ENCODE measurements at places on chromosomes 13 and 19. TPM values are rescaled to one million over a fixed set of nuclear protein-coding genes. Genes with fewer than 3 reads are reported as not detected.
A peak's percentile ranks its signal among the peaks of the same experiment; 100 is the strongest.

DNA sequence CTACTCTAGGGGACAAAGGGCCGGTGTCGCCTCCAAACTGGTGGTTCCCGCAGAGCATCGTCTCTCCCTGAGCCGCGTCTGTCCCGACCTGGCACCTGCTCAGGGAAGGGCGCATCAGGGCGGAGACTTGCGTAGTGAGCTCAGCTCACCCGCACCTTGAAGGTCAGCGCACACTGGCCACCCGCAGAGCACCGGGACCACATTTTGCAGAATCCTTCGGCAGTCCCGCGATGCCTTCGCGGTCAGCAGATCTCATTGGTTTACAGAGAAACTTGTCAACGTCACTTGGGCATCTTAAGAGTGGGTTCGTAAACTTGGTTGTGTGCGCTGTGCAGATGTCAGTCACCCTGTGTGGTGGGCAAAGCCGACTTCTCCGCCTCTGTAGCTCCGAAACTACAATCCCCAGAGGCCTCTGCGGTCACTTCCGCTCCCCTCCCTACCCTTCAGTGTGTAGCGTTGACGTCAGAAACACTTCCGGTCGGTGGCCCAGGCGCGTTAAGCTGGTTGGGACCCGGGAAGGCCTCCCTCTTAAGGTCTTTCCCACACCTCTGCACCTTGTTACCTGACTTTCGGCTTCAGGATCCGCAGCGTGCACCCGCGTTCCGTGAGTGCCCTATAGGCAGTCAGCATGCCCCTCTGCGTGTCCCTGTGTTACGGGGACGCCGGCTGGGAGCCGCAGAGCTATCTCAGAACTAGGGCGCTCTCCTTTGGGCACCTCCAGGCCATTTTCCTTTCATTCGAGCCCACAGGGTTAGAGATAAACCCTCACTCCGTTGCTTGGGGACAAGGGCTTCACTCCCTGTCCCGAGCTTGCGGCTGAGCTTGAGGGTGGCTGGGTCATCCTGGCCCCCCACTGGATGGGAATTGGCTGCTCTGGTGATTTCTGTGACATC lies 36.5 kb upstream of the ZNF527 start:
- H3K36me3 ChIP-seq = peaks cover 19% of the 10 kb centered on the region
- no peaks in the 10 kb centered on the region for H3K4me1 ChIP-seq
- no peaks in the 10 kb centered on the region for H3K27me3 ChIP-seq
- peak; percentile 67 for DNase-seq

GRCh38 chr19:3062165-3063105 lies at the start of gene TLE5:
Gene TLE5 (minus strand): TSS chr19:3062495. CDS start chr19:3062200, 295 bp downstream.
- peak within 1 kb of the TSS; percentile 59 for H3K4me3 ChIP-seq
- DNase-seq = no peak
- H3K36me3 ChIP-seq = no peaks in the 10 kb centered on the region
- no peaks in the 10 kb centered on the region for H3K27me3 ChIP-seq
- H3K4me1 ChIP-seq = no peaks in the 10 kb centered on the region

- DNase-seq = no peak
- no peaks in the 10 kb centered on the region for H3K4me1 ChIP-seq
- no peak overlapping the region for H3K4me3 ChIP-seq
Measured at GRCh38 chr19:51514866-51515481, 13.4 kb upstream of the SIGLEC12 start.

- no peaks in the 10 kb centered on the region for H3K27me3 ChIP-seq
- H3K4me1 ChIP-seq = no peaks in the 10 kb centered on the region
- H3K27ac ChIP-seq = no peak overlapping the region
- H3K4me3 ChIP-seq = no peak overlapping the region
Measured at GRCh38 chr19:38193445-38193844, 30.6 kb downstream of the DPF1 start.

GRCh38 chr13:59112221-59112718 lies 1051.5 kb downstream of the DIAPH3 start:
- DNase-seq = no peak
- no peak overlapping the region for H3K4me3 ChIP-seq
- no peaks in the 10 kb centered on the region for H3K27me3 ChIP-seq
- H3K36me3 ChIP-seq = no peaks in the 10 kb centered on the region

The EPN1 gene
- 274 TPM for total RNA-seq

The ZNF99 gene
- not detected for total RNA-seq

The KIR2DL4 gene
- total RNA-seq = not detected

The WDR88 gene
- not detected for total RNA-seq

The RUBCNL gene
- total RNA-seq = not detected

The UTP14C gene
- 5.8 TPM for total RNA-seq
